Daoy (cell line): ENCODE measurements at places on chromosomes 6 and 20.
A peak's percentile ranks its signal among the peaks of the same experiment; 100 is the strongest.

GRCh38 chr6:17450397-17450796 lies 57.0 kb downstream of the CAP2 start:
- no peak for DNase-seq

DNA sequence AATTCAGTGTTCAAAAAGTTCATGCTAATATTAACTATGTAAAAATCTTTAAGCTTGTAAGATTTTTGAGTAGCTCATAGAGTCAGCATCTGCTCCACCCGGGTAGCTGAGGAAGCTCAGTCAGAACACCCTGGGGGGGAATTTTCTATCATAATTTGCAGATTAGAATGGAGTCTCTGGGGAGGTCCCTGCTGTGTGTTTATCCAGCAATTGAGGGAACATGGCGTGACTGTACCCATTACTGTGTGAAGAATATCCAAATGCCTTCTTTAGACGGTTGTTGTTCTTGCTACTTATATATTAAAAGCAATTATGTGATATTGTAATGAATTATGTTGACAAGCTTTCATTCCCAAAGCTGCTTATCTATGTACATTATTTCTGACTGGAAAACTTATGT lies 64.8 kb downstream of the AIG1 start:
- peak; percentile 89 for DNase-seq

DNA sequence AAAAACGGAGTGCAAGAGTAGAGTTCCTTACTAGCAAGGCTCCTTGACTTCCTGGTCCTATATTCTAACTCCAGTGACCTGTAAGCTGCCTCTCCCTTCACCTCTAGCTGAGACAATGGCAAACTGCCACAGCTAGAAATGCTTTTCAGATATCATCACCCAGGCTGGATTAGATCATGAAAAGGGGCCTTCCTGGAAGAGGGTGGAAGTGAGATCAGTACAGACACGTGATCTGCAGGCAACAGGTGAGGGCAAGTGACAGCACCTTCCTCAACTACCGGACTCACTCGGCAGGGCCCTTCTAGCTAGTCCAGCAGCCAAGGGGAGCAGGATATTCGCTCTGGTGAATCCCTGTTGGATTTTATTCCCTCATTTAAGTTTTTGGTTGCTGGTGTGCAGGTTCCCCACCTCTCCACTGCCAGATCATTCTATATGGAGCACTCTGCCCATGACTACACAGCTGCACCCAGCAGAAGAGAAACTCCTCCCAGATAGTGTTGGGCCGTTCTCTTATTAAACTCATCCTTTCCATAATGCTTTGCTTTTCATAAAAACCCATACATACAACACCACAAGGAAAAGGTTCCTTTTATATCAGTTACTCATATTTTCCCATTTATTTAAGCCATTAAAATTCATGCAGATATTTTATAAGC lies 26.4 kb upstream of the FAM83C start:
- DNase-seq, result peak; percentile 93

DNA sequence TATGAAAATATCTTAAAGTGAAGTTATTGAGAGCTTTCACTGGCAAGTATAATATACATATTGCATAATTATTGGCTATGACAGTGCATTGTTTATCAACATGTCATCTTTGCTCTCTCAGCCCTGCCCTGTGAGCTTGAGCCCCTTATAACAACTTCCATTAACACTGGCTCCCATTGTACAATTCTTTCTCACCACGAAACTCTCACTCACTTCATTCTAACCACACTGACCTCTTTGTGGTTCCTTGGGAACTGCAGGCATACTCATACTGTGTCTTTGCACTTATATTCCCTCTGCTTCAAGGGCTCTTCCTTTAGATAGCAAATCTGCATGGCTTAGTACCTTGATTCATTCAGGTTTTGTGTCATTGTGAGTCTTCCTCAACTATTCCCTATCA lies 411.8 kb downstream of the CDKAL1 start:
- DNase-seq, result peak; percentile 12

DNA sequence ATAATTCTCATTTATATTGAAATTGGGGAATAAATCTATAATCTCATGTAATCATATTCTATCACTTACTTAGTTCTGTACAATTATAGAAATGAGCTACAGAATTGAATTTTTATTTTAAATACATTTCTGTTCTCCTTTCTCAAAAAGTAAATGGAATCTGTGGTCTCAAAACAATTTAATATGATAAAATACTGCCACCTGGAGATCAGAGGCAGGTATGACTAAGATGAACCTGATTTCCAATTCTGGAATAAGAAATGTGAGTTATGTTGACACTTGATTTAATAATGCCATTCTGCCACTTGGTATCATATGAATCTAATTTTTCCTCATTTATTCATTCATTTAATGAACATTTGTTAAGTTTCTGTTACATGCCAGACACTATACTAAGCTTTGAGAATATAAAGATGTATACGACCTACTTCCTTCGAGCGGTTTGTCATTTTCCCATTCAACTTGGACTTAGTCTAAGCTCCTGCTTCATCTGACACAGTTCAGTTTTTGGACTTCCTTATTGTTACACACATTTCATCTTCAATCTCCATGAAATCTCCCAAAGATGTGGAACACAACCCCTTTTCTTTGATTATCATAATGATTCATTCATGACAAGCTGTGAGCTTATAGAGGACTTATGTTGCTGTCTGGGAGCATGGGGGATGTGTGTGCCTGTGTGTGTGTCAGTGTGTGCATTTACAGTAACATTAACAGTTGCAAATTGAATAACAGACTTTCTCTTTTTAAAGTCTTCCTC lies 7.5 kb upstream of the CCDC28A start:
- DNase-seq, result no peak

GRCh38 chr20:50575865-50576720 lies 65.9 kb downstream of the PTPN1 start:
- peak; percentile 56 for DNase-seq

DNA sequence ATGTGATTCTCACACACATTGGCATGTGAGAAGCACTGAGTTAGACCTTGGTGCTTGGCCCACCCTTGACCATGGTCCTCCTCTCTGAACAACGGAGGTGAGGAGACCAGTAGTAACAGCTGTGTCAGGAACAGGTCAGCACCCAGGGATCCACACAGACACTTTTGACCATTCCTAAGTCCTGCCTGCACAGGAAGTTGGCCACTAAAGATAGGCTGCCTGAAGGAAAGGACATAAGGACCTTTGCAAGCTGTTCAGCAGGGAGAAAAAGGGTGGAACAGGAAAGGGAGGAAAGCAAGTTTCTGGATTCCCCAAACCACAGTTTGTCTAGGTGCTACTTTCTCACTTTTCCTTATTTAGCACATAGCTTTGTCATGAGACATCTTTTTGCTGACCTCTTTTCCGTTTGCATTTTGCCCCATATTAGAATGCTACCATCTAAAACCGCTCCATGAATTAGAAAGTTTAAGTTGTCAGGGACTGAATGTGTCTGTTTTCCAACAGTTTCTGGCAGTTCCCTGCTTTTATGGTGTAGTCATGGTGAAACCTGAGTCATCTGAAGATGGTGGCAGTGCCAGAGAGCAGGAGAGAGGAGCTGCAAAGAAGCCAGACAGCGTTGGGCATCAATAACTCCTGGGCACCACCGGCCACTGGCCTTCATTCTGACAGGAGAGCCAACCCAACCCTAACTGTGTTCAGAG lies 1.1 kb upstream of the CD109 start:
- DNase-seq, result peak; percentile 79

- peak; percentile 87 for DNase-seq
These were observed 124.5 kb downstream of the MRPL14 start for GRCh38 chr6:44002593-44003344.

GRCh38 chr6:98092331-98092730 lies 742.0 kb upstream of the POU3F2 start:
- DNase-seq, result no peak

DNA sequence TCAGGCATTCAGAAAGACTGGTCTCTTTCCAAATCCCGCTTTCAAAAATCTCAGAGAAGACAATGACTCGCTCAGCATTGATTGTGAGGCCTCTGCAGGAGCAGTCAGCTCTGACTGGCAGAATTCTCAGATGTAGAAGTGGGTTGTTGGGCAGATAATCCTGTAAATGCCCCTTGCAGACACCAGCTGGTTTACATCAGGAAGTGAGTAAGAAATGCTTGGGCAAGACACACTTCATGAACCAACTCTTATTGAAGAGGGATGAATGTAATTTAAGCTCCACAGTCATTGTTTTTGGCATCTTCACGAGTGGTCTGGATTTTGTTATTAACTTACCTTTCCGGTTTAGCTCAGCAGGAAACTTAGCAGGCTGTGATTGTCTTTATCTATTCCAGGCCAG lies 166.6 kb downstream of the PLCB4 start:
- peak; percentile 26 for DNase-seq

DNA sequence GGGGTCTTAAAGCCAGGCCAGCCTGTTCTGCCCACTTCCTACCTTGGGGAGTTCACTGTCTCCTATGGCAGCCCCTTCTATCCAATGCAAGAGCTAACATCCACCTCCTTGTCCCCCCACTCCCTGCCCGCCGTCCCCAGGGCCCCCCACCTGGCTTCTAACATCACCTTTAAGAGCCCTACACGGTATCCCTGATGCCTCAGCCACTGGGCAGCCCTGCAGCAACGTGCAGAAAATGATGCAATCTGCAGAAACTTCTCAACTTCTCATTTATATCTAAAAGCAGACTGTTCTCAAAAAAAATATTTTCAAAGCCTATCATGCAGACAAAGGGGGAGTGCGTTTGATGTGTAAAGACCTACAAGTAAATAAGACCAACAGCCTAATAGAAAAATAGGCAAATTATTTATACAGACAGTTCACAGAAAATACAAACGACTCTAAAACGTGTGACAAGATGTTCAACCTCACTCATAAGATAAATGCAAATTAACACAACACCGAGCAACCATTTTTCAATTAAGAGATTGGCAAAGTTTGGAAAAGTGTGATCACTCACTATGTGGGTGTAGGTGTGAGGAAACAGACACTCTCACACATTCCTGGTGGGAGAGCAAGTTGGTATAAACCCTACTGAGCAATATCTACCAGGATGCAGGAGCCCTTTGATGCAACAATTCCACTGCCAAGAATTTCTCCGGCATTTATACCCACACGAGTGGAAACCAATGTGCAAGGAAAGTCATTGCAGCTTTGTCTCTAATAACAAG lies 15.1 kb upstream of the HCK start:
- DNase-seq, result no peak

GRCh38 chr20:22285555-22285954 lies 298.8 kb downstream of the FOXA2 start:
- no peak for DNase-seq

GRCh38 chr6:107942142-107942541 lies 15.9 kb downstream of the SEC63 start:
- DNase-seq, result no peak

GRCh38 chr20:59027741-59028320 lies 4.3 kb downstream of the ATP5F1E start:
- DNase-seq, result peak; percentile 70

GRCh38 chr6:106165885-106166485 lies 79.8 kb downstream of the PRDM1 start:
- no peak for DNase-seq

DNA sequence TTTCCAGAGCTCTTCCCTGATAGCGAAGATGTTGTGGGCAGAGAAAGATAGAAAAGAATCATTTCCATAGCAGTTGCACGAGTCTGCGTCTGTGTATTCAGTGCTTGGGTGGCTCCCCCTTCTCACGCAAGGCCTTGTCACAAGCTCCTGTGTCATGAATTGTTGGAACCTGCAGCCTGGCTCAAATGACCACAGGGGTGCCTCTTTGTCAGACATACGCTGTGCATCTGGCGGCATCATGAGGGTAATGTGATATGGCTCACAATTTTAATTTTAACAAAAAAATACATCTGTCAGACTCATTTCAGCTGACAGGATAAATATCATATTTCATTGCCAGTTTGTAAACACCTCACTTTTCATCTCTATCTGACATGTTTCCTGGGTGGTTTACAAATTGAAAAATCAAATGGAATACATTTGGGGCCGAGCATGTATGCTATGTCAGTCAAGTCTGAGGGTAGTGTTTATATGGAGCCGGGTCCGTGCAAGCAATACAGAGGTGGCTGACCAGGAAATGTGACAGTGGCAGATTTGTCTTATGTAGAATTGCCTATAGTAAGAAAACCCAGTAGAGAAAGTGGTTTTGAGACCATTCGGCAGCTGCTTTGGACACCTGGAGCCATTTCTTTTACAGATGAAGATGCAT lies 90.9 kb downstream of the CAP2 start:
- DNase-seq, result no peak

DNA sequence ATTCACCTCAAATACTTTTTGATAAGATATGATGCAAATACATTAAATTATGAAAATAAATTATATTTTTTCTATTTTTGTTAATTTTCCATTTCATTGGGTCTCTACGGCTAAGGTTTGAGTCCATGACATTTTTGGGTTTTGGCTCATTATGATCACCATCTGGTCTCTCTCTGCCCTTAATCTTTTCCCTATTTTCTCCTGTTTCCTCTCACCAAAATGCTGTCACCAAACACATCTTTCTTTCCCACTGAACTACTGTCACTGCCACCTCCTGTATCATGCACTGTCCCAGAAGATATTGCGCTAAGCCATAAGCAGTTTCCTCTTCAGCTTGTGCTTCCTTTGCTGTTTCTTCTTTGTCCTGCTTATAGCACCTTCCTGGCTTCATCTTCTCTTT lies 42.0 kb upstream of the OGFRL1 start:
- DNase-seq, result no peak

DNA sequence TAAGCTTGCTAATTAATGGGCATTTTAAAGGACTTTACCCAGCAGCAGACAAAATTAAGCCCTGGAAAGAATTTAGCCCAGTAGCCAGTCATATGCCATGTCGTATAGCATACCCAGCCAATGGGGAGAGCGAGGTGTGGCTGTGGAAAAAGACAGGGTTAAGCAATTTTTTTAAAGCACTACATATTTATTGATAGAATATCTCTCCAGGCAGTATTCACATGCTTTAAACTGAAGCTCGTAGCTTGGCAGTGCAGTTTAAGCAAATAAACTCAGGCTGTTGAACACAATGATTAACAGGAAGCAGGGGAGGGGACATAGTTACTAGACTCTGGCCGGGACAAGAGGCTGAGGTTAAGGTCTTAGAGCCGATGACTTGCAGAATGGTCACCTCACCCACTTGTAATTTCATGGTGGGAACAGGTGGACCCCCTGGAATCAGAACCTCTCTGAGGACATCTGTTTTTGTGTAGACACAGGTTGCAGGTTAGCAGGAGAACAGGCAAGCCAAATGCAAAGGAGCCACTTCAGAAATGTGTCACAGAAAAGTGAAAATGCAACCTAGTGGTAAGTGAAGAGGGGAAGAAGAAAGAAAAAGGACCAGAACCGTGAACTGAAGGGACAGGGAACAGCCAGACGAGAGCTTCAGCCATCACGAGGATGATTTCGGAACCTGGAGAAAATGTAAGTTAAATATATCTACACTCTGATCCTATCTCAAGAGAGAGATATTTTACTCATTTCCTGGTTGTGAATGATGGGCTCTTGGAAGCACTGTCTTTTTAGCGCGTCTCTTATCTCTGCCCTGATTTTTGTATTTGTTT lies 7.2 kb downstream of the GCNT2 start:
- DNase-seq, result peak; percentile 69

DNA sequence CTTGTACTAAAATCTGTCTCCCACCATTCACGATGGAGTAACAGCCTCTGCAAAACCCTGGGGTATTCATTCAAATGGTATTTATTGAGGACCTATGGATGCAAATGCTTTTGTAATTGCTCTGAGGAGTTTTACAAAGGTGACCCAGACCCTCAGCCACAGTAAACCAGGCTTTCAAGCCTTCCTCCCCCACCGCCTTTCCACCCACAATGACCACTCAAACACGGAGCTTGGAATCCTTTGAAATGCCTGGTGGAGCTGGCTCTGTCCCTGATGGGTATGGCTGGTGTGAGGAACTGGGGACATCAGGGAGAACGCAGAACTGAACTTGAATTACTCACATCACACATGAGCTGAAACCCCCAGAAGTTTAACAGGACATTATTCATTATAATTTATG lies 246.4 kb downstream of the CDH26 start:
- DNase-seq, result no peak
